Lung (tissue), 17 donors: ENCODE measurements at places on chromosomes 2 and 18.
A peak's percentile ranks its signal among the peaks of the same experiment; 100 is the strongest.

DNA sequence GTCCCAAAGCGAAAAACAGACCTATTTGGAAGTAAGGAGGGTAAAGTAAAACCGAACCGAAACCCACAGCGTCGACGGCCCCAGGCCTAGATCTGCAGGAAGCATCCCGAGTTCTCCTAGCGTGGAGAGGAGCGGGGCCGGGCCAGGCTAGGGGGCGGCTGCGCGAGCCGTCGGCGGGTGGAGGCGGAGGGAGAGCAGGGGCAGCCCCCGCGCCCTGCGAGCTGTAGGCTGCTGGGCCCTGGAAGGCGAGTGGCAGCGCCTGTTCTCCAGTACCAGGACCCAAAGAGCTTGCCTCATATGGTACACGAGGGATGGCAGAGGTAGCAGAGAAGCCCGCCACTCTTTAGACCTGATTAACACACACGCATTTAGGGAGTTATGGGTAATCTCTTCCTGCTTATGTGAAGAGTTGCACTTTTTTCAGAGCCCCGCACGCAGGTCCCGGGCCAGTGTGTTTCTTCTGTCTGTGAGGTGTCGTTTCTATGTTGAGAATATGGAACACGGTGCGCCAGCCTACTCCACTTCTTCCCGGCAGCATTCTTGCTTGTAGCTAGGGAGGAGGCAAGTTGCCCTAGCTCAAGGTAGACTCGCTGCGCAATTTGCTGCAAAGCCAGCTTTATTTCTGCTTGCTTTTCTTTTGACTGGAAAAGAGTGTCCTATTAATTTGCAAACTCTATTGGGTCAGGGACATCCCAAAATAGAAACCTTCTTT is 71.1 kb downstream of the ARHGEF33 start:
- no peaks in the 10 kb centered on the region for H3K36me3 ChIP-seq
- no peaks in the 10 kb centered on the region for H3K4me1 ChIP-seq
- DNase-seq: no peak
- no peaks in the 10 kb centered on the region for H3K27me3 ChIP-seq

- peaks cover 20% of the 10 kb centered on the region for H3K4me1 ChIP-seq
- no peak overlapping the region for H3K4me3 ChIP-seq
- H3K36me3 ChIP-seq: no peaks in the 10 kb centered on the region
- H3K27me3 ChIP-seq: no peaks in the 10 kb centered on the region
- DNase-seq: no peak
Measured at GRCh38 chr18:10265560-10266333, 188.7 kb upstream of the APCDD1 start.

DNA sequence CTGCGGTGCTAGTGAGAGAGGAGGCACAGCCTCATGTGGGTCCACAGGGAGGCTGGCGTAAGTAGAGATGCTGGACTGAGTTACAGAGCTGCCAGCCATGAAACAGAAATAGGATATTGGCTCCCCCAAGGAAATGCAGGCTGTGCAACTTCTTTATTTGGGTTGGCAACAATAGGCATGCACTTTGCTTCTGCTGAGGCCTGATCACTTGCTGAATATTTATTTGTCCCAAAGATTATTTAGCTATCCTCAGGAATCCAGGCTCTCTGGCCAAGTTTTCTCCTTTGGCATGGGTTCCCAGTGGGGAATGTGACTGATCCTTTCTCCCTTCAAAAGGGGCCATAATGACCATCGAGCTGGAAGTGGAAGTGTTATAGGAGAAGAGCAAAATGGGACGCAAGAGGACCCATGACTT is 60.0 kb downstream of the MAPK4 start:
- H3K4me1 ChIP-seq: peaks cover 20% of the 10 kb centered on the region
- no peak overlapping the region for H3K27ac ChIP-seq
- no peak overlapping the region for H3K4me3 ChIP-seq
- H3K27me3 ChIP-seq: no peaks in the 10 kb centered on the region
- DNase-seq: peak; percentile 85
- no peaks in the 10 kb centered on the region for H3K36me3 ChIP-seq

- no peak overlapping the region for H3K4me3 ChIP-seq
- no peaks in the 10 kb centered on the region for H3K36me3 ChIP-seq
- H3K27ac ChIP-seq: no peak overlapping the region
- no peak for DNase-seq
Measured at GRCh38 chr2:181949047-181949446, 36.6 kb upstream of the PPP1R1C start.

DNA sequence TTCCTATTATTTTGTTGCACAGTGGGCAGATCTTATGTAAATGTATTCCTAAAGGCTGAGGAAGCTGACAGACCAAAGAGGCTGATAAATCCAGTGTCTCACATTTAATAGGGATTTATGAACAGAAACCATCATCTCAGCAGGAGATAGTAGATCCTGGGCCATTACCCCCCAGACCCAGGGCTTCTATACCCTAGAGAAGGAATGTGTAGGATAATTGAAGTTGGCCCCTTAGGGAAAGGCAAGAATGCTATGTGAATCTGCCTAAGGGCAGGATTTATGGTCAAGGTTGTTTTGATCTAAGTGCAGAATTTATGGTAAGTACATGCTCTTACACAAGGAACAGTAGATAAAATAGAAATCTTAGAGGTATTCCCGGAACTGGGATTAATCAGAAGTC is 29.0 kb downstream of the RPL37A start:
- H3K27ac ChIP-seq: no peak overlapping the region
- H3K36me3 ChIP-seq: no peaks in the 10 kb centered on the region
- H3K4me3 ChIP-seq: no peak overlapping the region
- H3K4me1 ChIP-seq: no peaks in the 10 kb centered on the region
- DNase-seq: no peak
- no peaks in the 10 kb centered on the region for H3K27me3 ChIP-seq

- H3K36me3 ChIP-seq: peaks cover 6% of the 10 kb centered on the region
- no peak for DNase-seq
- H3K27me3 ChIP-seq: no peaks in the 10 kb centered on the region
- H3K27ac ChIP-seq: no peak overlapping the region
- H3K4me3 ChIP-seq: no peak overlapping the region
Measured at GRCh38 chr18:26458526-26459232, 89.7 kb downstream of the KCTD1 start.

DNA sequence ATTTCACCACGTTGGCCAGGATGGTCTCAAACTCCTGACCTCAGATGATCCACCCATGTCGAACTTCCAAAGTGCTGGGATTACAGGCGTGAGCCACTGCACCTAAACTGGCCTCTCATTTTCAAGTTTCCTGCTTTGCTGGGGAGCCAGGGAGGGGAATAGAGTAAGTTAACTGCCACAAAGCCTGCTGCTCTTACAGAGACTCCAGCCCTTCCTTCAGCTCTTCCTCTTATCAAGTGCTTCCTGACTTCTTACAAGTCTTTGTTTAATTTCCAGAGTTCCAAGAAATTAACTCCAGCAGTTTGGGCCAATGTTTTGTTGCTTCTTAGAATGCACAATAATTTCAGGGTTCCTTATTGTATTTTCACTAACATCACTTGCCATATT is 24.3 kb upstream of the UBE2F start:
- H3K4me3 ChIP-seq: no peak overlapping the region
- peaks cover 1% of the 10 kb centered on the region for H3K4me1 ChIP-seq
- no peaks in the 10 kb centered on the region for H3K27me3 ChIP-seq
- H3K27ac ChIP-seq: no peak overlapping the region
- H3K36me3 ChIP-seq: no peaks in the 10 kb centered on the region

DNA sequence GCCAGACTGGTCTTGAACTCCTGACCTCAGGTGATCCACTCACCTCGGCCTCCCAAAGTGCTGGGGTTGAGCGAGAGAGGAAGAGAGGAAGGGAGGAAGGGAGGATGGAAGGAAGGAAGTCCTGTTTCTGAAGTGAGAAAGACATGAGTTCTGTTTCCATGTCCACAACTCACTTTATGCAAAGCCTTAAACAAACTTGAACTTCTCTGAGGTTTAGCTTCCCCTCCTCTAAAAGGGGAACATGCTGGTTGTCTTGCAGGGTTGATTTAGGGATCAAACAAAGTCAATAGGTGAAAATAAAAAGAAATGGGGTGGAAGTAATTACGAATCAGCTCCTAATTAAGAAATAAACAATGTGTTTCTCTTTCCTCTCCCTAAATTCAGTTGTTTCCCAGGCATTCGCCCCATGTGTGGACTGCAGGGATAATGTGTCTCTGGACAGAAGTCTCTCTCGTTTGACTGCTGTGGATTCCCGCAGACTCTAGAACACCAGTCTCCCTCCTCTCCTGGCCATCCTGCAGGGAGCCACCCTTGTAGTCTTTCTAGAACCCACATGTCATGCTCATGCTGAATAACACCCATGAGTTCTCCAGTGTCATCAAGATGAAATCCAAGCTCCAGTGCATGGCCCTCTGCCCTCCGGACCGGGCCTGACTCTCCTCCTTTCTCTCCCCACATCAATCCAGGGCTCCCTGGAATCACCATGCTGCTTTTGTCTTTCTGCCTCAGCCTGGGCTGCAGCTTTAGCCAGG is 229.3 kb upstream of the TRIB2 start:
- H3K4me3 ChIP-seq: no peak overlapping the region
- H3K27ac ChIP-seq: no peak overlapping the region
- no peaks in the 10 kb centered on the region for H3K36me3 ChIP-seq
- H3K4me1 ChIP-seq: peaks cover 4% of the 10 kb centered on the region
- no peak for DNase-seq

DNA sequence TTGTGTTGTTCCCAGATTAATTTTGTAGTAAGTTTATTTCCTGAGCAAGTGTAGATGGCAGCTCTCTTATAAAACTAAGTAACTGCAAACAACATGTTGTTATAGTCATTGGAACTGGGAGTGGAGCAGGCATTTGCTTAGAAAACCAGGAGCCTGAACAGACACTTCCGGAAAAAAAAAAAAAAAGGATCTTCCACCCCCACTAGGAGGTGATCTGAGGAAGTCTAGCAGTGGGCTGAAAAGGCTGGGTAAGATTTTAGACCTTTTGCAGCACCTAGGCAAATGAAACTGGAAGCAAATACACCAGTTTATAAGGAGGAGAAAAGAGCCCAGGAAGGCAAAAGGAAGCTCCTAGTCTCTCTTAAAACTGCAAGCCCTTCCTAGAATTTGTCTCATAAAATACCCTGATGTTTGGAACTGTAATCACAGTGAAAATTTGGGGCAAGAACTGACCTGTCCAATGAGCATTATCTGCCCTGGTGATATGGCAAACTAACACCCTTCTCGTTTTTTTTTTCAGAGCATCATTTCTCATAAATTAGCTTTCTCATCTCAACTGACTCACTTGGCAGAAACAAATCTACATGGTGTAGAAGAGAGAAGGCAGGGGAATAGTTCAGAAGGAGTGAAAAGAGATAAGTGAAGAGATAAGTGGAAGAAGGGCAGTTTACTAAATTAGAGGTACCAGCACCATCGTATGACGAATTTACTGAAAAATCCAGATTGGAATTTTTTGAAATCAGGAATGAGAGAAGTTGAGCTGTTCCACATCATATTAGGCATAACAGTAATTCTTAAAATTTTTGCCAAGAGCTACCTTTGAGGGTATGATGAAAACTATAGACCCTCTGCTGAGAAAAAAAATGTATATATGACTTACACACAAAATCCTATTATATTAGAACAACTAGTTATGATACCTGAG is 4.2 kb upstream of the CCNYL1 start:
- DNase-seq: no peak
- H3K27ac ChIP-seq: no peak overlapping the region
- H3K4me3 ChIP-seq: no peak overlapping the region
- no peaks in the 10 kb centered on the region for H3K27me3 ChIP-seq
- H3K36me3 ChIP-seq: no peaks in the 10 kb centered on the region

DNA sequence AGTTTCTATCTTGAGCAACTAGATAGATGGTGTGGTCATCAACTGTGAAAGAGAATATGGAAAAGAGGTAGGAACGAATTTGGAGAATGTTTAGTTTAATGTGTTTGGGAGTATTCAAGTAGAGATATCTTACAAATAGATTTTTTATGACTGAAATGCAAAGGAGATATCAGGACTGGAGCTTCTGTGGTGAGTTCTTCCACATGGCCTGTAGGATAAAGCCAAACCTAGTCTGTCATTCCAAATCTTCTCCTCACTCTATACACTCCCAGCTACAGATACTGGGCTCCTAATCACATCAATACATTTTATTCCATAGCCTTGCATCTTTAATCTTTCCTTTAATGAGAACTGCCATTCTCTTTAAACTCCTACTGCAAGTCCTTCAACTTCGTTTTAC is 194.3 kb downstream of the FIGN start:
- DNase-seq: no peak
- no peak overlapping the region for H3K4me3 ChIP-seq
- no peaks in the 10 kb centered on the region for H3K4me1 ChIP-seq
- H3K27me3 ChIP-seq: no peaks in the 10 kb centered on the region
- H3K27ac ChIP-seq: no peak overlapping the region

DNA sequence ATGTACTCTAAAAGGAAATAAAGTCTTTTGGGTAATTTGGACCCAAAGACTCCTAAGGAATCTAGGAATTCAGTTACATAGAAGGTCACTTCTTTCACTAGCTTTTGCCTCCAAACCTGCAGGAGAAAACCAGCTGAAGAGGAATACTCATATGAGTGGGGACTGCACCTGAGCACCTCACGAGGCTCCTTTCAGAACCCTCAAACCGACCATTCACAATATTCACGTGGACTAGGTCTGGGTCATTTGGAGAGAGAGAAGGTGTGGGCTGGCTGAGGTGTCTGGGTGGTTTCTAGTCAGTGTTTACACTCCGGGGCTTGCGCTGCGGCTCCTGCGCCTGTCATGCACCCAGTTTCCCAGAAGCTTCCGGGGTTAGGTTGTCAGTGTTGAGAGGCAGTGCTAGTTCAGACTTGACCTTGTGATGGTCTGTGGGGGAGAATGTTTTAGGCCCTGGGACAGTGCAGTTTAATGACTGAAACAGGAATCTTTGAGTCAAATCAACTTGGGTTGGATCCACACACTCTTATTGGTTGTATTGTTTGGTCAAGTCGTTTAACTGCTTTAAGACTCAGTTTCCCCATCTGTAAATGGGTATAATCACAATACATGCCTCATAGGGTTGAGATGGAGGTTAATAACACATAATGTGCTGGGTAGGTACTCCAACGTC is 78.4 kb downstream of the LIMS1 start:
- H3K4me3 ChIP-seq: no peak overlapping the region
- peak overlapping the region; percentile 73 for H3K27ac ChIP-seq
- H3K27me3 ChIP-seq: no peaks in the 10 kb centered on the region
- peaks cover 45% of the 10 kb centered on the region for H3K4me1 ChIP-seq
- DNase-seq: no peak

- H3K27ac ChIP-seq: no peak overlapping the region
- no peak overlapping the region for H3K4me3 ChIP-seq
- H3K4me1 ChIP-seq: no peaks in the 10 kb centered on the region
- no peaks in the 10 kb centered on the region for H3K36me3 ChIP-seq
- no peak for DNase-seq
- no peaks in the 10 kb centered on the region for H3K27me3 ChIP-seq
Measured at GRCh38 chr2:153138651-153139375, 339.7 kb downstream of the RPRM start.

DNA sequence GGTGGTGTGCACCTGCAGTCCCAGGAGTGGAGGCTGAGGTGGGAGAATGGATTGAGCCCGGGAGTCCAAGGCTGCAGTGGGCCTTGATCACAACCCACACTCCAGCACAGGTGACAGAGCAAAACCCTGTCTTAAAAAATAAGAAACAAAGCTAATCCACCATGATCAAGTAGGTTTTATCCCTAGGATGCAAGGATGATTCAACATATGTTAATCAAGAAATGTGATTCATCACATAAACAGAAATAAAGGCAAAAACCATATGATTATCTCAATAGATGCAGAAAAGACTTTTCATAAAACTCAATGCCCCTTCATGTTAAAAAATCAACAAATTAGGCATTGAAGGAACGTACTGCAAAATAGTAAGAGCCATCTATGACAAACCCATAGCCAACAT is 58.1 kb downstream of the CCBE1 start:
- no peaks in the 10 kb centered on the region for H3K27me3 ChIP-seq
- no peak overlapping the region for H3K4me3 ChIP-seq
- no peaks in the 10 kb centered on the region for H3K36me3 ChIP-seq
- H3K4me1 ChIP-seq: no peaks in the 10 kb centered on the region
- no peak overlapping the region for H3K27ac ChIP-seq

GRCh38 chr18:43855376-43855775 is 578.1 kb upstream of the SYT4 start:
- H3K36me3 ChIP-seq: no peaks in the 10 kb centered on the region
- no peaks in the 10 kb centered on the region for H3K27me3 ChIP-seq
- no peaks in the 10 kb centered on the region for H3K4me1 ChIP-seq
